ENCODE measurements at places on chromosomes 7 and 10.

DNA sequence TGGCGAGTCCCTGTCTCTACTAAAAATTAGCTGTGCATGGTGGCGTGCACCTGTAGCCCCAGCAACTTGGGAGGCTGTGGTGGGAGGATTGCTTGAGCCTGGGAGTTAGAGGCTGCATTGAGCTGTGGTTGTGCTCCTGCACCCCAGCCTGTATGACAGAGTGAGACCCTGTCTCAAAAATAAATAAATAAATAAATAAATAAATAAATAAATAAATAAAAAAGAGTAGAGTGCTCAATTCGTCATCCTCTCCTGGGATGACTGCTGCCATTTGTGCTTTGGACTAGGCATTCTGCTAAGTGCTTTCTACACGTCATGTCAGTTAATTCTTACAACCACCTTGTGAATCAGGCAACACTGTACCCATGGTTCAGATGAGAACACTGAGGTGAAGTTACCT, 130.6 kb downstream of the DOCK1 start:
- DNase-seq: no peak

- DNase-seq: no peak
These were observed 135.2 kb downstream of the ADCY1 start for GRCh38 chr7:45709168-45710042.

- DNase-seq: no peak
These were observed 13.1 kb upstream of the TMEM213 start for GRCh38 chr7:138784692-138785091.

GRCh38 chr7:30074422-30075030, 46.3 kb downstream of the PLEKHA8 start:
- DNase-seq: no peak

DNA sequence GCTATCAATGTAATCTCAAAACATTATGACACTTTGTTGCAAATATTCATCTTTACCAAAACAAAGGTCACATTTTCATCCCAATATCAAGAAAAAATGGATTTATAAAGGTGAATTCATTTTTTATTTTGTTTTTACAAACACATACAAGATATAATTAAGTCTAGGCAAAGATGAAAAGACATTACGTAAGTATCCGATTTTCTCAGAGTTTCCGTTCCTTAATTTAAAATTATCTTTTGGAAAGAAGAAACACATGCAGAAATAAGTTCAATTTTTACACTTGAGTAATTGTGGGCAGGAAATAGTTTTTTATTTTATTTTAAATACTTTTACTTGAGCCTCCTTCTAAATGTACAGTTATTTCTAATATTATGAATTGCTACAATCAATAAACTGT, 24.6 kb downstream of the RTKN2 start:
- no peak for DNase-seq

GRCh38 chr10:95909561-95909960, 1.8 kb downstream of the CC2D2B start:
- DNase-seq: no peak

DNA sequence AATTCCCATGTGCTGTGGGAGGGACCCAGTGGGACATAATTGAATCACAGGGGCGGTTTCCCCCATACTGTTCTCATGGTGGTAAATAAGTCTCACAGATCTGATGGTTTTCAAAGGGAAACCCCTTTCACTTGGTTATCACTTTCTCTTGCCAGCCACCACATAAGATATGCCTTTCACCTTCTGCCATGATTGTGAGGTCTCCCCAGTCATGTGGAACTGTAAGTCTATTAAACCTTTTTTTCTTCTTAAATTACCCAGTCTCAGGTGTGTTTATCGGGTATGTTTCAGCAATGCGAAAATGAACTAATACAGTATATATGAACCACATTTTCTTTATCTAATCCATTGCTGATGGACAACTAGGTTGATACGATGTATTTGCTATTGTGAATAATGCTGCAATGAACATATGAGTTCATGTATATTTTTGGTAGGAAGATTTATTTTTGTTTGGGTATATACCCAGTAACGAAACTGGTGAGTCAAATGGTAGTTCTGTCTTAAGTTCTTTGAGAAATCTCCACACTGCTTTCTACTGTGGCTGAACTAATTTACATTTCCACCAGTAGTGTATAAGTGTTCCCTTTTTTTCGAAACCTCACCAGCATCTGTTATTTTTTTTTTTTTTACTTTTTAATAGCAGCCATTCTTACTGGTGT, 70.0 kb upstream of the HGF start:
- no peak for DNase-seq

DNA sequence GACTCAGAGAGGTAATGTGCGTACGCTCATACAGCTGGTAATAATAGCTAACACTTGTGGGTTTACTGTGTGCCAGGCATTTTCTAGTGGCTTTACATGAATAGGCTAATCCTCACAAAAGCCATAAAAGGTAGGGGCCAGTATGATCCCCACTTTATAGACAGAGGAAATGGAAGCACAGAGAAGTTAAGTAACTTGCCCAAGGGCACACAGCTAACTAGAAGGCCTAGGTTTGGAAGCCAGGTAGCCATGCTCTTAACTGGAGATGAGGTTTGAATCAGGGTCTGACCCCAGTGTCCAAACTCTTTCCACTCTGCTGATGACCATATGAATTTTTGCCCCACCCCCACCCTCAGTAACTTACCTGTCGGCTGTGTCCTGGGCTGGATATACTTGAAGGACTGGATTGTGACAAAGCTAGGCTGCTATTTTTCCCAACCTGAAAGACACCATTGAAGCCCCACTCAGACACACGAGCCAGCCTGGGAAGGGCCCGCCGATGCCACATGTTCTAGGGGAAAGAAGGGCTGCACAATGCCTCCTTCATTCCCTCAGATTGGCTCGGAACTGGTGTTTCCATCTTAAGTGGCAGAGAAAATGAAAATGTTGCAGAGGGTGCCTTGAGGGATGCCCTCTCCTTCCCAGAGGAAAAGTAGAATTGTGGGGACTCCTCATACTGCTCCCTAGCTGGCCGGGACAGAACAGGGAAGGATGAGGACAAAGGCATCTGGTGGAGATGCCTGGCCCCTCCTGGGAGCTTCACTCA, 29.1 kb upstream of the EFCAB10 start:
- DNase-seq: no peak

- DNase-seq: no peak
These were observed 46.1 kb downstream of the ARMH3 start for GRCh38 chr10:102009801-102010425.

GRCh38 chr10:128474571-128474970, 348.3 kb upstream of the MKI67 start:
- DNase-seq: no peak

DNA sequence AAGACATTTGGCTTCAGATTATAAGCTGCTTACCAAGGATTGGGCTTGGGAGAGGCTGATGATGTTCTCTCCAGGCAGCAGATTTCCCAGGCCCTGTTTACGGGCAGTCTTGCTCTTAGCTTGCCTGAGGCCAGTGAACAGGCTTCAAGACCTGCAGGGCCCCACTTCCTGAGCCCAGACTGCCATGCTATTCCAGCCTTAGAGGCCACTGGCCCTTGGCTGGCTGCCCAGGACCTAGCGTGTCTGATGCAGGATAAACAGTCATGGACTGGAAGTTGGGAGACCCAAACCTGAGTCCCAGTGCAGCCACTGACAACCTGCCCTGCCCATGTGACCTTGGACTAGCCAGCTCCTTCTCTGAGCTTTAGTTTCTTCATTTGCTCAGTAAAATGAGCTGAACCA, 2.9 kb downstream of the PRXL2A start:
- no peak for DNase-seq

DNA sequence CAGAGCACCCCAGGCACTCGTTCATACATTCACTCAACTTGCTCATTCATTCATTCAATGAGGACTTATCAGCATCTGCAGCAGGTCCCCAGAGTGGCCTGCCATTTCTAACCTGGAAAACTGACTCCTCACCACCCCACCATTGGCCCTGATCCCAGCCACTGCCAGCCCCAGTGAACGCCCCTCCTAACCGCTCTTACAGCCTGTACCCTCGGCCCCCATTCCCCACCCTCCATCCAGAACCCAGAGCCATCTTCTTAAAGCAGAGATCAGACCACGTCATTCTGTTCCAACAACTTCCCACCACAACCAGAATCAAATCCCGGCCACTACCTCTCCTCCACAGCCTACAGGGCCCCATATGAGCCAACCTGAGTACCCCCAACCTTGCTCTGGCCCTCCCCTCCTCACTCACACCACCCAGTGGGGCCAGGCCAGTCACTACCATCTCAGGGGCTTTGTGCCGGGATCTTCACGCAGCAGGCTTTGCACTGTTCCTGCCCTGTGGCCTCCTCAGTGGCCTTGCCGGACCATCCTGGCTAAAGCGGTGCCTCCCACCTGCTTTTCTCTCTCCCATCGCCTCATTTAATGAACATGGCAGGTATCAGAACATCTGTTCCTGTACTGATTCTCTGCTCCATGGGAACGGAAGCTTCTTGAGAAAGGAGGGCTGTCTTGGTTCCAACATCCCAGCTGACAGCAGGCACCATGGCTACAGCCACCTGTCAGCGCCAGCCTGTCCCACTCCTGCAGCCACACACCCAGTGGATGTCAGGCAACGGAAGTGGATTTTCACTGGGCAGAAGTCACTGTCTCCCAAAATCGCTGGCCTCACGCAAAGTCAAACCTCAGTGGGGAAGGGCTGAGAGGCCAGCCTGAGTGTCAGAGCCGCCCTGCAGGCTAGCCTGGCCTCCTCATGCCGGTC, 45.4 kb downstream of the FAM53B start:
- DNase-seq: no peak

DNA sequence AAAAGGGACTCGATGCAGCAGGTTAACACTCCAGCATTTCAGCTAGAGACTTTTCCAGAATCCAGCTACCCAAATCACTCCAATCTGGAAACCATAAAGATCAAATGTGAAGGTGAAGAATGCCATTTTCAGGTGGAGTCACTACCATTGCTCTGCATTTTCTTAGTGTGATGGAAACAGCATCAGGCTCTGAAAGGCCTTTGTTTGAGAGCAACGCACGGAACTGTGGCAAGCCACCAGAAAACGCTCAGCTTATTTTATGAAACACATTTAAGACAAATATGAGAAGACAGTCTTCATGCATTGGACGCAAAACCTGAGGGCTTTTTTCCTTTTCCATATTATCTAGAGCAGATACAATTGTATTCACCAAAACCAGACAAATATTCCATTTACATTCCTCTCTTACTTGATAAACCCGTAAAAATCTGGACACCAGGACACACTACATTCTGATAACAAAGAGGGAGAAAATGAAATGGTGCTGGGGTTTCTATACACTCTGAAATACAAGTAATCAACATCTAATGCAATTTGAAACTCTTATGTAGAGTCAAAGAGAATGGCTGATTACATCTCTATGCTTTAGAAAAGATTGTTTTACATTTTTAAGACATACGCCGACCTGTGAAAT, 99.1 kb downstream of the NRP1 start:
- DNase-seq: no peak

DNA sequence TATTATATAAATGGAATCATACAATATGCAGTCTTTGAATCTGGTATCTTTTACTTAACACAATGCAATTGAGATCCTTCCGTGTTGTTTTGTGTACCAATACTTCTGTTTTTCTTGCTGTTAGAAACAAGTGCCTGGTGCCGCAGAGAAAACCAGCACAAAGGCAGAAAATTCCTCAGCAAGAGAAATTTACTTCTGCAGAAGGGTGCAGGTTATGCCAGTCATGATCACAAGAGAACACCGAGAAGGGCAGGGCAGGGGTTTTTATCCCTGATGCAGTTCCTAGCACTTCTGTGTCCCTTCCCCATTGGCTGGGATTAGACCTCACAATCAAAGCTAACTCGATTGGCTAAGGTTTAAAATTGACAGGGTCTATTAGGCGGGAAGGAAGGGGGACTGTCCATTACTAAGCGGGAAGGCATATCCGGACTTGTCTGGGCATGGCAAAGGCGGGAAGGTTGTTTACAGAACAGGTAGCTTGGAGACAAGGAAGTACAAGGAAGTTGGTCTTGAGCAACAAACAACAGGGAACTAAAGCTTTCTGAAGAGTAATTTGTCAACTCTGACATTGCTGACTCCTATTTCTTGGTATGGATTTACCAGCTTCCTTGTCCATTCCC, 2.4 kb upstream of the ZNF33B start:
- DNase-seq: no peak

DNA sequence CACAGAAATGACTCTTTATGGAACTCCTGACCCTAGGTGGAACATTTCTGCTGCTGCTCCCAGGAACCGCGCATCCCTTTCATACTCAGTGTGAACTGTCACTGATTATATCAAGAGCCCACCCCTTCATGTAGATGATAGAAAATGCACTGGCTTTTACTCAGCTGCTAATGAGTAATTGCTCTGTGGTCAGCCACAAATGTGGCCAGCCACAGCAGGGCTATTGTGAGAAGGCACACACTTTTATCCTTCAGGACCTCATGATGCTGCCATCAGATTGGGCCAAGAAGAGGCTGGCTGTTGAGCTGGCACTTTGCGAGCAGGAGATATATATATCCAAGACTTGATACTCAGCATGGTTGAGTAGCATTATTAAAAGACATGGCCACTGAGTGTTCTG, 124.7 kb downstream of the CFAP58 start:
- DNase-seq: no peak

Data from stimulated activated CD8-positive, alpha-beta memory T cell treated with anti-CD3 and anti-CD28 coated beads, Interleukin-15, amount 100 ng/mL, for 48 hours (primary cell).